ENCODE measurements at places on chromosomes 2 and 18.

DNA sequence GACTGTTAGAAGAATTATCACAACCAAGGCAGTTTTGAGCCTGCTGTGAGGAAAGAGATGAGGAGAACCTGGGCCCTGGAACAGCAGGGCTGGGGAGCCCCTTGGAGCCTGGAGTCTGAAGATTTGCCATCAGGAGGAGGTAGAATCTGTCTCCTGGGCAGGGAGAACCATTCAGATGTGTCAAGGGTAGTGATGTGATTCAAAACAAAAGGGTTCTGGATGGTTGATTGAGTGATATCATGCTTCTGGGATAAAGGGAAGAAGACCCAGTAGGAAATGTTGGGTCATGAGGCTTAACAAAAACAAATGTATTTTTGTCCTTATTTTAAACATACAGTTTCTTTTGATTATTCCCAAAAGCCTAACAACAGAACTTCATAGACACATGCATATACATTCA lies 28.6 kb downstream of the RNF144A start:
- DNase-seq: no peak

DNA sequence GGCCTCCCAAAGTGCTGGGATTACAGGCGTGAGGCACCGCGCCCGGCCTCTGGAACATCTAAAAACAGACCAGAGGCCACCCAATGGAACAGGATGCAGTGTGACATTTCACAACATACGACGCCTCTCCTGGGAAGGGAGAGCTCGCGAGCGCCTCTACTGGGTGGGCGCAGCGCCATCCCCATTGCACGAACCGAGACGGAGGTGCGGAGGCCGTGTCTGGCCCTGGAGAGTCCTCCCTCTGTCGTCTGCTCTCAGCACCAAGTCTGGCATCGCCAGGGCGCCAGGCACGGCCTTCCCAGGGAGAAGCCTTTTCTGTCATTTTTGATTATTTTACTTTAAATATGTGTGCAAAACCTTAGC lies 9.4 kb upstream of the GBX2 start:
- no peak for DNase-seq

- no peak for DNase-seq
Measured at GRCh38 chr2:160635488-160635887, 141.9 kb upstream of the RBMS1 start.

DNA sequence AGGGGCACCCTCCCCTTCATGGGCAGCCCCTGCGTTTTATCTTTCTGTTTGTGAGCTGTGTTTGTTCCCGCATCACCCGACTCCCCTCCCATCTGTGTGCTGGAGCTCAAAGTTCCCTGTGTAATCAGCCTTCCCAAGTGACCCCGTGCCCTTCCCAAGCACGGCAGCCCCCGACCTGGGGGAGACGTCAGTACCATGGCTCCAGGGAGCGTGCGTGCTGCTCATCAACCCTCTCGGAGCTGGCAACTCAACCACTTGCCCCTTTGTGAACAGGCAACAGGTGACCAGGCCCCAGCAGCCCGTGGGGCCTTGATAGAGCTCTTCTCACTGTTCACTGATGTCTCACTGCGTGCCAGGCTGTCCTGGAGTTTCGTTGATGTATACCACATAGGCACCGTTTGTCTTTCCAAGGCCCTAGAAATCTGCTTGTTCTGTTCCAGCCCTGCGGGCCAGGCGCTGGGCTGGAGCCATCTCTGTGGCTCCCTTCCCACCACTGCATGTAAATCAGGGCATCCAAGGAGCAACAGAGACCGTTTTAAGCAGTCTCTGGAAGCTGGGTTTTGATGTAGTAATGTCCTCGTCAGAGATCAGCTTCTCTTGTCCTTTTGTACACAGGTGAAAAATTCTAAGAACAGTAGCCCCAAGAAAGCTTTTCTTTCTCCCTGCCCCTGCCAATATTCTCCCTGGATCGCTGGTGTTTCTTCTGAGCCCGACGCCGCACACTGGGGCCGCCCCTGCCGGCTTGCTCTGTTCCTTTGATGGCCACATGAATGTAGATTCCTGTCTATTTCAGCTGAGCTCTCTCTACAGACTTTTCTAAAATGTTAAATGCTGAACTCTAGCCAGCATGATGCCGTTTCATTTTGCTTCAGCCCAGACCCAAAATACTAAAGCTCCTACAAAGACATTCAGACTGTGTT lies 107.0 kb upstream of the PTPRM start:
- DNase-seq: no peak

- DNase-seq: no peak
Measured at GRCh38 chr2:204486805-204487204, 58.5 kb upstream of the PARD3B start.

GRCh38 chr2:213524164-213524563 lies 239.9 kb downstream of the SPAG16 start:
- DNase-seq: no peak

- no peak for DNase-seq
Measured at GRCh38 chr2:45278365-45279078, 269.3 kb upstream of the SIX2 start.

GRCh38 chr2:48328942-48329723 lies 200.8 kb upstream of the STON1 start:
- DNase-seq: no peak

GRCh38 chr2:73408198-73408597 lies 22.6 kb downstream of the ALMS1 start:
- no peak for DNase-seq

DNA sequence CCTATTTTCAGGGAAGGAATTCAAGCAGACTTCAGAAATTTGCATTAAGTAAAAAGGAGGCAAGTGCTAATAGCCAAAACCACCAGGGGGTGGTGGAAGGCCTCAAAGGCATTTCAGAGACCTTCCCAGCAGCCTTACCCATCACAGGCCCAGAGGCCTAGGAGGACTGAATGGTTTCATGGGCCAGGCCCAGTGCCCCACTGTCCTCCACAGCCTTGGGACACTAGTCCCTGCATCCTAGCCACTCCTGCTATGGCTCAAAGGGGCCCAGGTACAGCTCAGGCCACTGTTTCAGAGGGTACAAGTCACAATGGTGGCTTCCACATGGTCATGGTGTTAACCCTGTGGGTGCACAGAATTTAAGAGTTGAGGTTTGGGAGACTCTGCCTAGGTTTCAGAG lies 58.6 kb upstream of the CHAC2 start:
- DNase-seq: no peak

Data from stimulated activated CD4-positive, alpha-beta T cell treated with anti-CD3 and anti-CD28 coated beads, TNF-alpha, amount 100 ng/mL, for 1 hour (primary cell).